ENCODE measurements at places on chromosomes 5 and 9. TPM values are rescaled to one million over a fixed set of nuclear protein-coding genes. Genes with fewer than 3 reads are reported as not detected.
A peak's percentile ranks its signal among the peaks of the same experiment; 100 is the strongest.

DNA sequence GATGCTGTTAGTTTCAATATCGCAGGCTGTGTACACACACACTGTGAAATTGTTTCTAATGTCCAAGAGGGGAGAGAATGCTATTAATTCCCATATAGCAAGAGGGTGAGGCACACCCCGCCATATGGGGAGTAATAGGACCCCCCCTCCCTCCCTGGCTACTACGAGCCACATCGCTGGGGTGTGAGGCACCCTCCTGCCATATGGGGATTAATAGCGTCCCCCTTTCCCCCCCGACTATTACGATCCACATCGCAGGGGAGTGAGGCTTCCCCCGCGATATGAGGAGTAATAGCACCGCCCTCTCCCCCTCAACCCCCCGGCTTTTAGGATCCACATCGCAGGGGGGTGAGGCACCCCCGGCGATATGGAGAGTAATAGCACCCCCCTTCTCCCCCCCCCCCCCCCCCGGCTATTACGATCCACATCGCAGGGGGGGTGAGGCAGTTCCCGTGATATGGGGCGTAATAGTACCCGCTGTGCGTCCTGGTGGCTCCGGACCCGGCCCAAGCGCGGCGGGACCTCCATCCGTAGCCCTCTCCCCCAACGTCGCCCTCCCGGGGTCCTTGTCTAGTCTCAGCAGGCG lies 494 bp upstream of the STK32A start:
- DNase-seq: no peak

- DNase-seq: no peak
Measured at GRCh38 chr5:98911280-98912040, 17.3 kb downstream of the CHD1 start.

The TAF1L gene
- not detected for total RNA-seq

DNA sequence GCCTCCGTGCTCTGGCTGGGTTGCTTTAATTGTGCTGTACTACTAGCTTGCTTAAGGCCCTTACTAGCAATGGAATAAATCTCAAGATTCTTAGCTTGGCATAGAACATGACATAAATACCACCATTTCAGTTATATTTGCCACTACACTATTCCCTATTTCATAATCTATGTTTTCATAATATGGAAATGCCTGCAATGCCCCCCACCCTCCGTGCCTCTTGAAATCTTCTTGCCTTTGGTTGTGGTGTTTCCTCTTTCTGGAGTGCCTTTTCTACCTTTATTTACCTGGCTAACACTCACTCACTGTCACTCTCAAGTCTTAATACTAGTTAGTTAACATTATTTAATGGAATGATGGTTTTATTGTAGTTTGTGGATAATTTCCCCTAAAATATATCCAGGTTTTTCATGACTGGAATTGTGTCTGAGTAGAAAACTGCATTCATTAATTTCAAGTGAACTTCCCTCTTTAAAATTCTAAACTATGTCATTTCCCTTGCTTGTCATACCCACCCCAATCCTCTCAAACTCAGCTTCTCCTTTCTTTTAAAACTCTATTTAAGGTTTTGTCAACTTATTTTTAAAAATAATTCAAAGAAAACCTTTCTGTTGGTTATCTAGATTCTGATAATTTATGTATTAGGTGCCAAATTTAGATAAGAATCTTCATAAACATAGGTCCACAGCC lies 521.7 kb upstream of the DAB2 start:
- DNase-seq: no peak

- no peak for DNase-seq
Measured at GRCh38 chr5:159224471-159224870, 15.1 kb upstream of the RNF145 start.

DNA sequence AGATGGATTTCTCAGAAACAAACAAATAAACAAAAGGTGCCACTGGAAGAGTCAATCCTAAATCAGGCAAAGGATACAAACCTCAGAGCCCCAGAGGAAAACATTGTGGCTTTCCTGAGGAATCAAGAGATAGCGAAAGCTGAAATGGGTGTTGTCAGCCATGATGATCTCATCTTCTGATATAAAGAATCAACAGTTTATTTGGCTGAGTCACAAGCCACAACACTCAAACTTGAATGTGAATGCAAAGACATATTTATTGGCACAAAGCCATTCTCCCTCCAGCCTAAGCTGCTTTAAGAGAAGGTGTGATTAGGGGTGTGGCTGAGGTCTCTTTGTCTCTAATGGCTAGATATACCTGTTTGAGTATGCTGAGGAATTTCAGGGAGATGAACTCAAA lies 73.3 kb upstream of the NREP start:
- peak; percentile 34 for DNase-seq

DNA sequence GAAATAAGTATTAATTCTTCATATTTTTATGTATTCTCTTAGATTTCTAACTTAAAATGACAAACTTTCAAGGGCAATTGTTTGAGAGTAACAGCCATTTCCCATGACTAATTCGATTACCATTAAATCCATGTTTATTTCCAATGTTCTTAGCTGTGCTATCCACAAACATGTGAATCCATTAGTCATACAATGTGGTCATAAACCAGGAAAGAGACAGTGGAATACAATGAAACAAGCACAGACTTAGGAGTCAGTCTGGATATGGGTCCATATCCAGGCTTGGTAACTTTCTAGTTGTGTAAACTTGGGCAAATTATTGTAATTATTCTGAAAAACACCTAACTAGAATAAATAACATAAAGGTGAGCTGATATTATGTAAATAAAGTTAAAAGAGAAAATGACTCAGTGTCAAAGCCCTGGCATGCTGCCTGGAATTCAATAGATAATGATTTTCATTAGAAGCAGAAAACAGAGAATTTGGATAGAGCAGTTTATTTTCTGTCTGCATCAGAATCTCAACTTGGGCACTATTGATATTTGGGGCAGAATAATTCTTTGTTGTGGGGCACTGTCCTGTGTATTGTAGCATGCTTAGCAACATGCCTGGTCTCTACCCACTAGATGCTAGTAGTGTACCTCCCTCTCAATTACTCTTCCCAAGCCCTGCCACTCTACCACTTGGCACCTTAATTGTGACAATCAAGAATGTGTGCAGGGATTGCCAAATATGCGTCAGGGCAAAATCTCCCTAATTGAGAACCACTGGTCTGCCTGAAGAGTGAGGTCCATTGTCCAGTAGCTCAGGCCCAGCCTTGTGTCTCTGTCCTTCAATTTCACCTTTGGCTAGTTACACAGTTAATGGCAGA lies 44.7 kb upstream of the SLC27A6 start:
- DNase-seq: peak; percentile 55

The C5orf15 gene
- 78.0 TPM for total RNA-seq

The NIPAL4 gene
- 22.7 TPM for total RNA-seq

The DELE1 gene
- total RNA-seq: 62.3 TPM

DNA sequence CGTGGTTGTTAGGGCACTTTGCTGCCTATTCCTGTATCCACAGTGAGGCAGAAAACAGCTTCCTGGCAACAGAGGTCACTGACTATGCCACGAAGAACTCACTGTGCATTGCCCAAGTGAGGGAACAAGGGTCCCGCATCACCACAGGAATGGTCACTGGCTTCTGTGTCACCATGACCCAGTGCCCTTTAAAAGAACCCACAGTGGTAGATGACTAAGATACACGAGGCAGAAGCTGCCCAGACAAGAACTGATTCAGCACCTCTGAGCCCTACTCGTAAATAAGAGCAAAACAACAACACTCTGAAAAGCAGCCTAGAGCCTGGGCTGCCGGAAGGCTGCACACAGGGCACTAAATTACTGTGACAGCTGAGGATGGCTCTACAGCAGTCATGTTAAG lies 236.6 kb upstream of the RASEF start:
- DNase-seq: peak; percentile 74

The CDX1 gene
- total RNA-seq: 0.33 TPM

The CD274 gene
- 6.6 TPM for total RNA-seq

- peak; percentile 45 for DNase-seq
Measured at GRCh38 chr5:80565330-80565729, 4.8 kb downstream of the ANKRD34B start.

- DNase-seq: no peak
Measured at GRCh38 chr9:123346026-123346425, 10.0 kb upstream of the CRB2 start.

- DNase-seq: peak; percentile 28
Measured at GRCh38 chr9:37464426-37465248, 613 bp downstream of the ZBTB5 start.

- DNase-seq: no peak
Measured at GRCh38 chr9:110255034-110255462, 1.3 kb downstream of the TXN start.

GRCh38 chr5:168552146-168552545 lies 23.0 kb downstream of the FBLL1 start:
- DNase-seq: no peak

DNA sequence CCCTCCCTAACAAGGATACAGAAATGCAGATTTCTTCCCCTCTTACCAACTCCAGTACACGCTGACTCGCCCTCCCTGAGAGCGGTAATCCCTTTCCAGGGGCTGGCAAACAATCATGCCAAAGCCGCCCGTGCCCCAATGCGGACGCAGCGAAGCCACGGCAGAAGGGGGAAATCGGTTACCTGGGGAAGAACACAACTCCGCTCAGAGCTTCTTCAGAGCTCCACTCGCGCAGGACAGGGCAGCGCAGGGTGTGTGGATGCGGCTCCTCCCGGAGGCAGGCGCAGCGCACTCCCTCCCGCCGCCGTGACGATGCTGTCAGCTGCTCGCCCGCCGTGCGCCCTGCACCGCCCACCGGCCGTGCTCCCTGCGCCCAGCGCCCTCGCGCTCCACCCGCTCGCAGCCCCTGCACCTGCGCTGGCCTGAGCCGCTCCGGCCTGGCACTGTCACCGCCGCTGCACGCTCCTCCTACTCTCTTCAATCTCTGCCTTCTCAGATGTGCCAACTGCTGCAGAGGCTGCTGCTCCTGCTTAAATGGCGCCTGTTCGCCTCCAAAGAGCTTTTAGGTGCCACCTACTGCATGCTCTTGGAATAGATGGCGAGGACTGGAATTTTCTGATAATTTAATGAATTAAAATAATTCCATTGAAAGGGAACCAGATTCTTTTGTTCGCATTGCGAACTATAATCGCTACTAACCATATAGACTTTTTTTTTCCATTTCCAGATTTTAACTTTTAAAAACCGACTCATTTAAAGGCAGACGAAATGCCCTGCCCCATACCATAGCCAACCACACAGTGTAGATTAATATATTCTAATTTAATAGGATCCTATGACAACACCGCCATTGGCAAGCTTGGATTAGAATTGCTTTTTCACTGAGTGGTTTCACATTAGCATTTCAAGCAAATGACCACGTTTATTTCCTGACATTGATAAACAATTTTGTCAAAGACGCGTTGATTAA lies at the start of gene DIRAS2:
DIRAS2 (minus strand) TSS at position 255 of the 970 bp plus-strand sequence. CDS start 28,997 bp downstream, outside the sequence.
- peak; percentile 77 for DNase-seq

GRCh38 chr5:170464280-170465127 lies 39.3 kb upstream of the KCNIP1 start:
- no peak for DNase-seq

- DNase-seq: no peak
Measured at GRCh38 chr5:128538250-128539037, 399 bp upstream of the FBN2 start.

DNA sequence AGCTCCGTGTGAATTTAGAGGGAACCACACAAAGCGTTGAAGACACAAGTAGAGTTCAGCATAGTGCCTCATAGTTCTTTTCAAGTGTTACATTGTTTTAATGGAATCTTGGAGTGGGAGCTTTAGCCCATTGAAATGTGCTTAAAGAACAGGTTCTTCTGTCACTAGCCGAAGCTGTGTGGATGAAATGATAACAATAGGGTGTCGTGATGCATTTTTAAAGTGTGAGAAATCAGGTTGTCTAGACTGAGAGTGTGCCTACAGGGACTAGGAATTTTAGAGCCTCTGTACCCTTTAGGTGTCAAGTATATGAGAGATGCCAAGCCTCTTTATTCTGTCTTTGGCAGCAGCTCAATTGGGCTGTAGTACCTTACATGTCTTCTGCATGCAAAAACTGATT lies 83.0 kb downstream of the NDUFS4 start:
- no peak for DNase-seq

DNA sequence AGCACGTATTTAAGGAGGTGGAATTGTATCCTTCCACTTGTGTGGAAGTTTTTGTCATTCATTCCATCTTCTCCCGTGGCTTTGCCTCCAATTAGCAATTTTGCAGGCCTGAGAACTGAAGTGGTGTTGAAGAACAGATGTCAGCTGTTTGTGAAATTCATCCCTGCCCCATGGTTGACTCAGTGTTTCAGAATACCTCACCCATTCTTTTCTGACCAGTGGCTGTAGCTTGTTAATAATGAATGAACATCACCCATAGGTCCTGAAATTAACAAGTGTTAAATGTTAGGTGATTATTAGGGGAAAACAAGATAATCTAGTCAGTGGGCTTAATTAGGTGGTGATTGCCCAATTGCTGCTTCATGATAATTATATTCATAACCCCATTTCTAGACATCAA lies 11.7 kb downstream of the ZNF462 start:
- no peak for DNase-seq

The FBN2 gene
- 31.9 TPM for total RNA-seq

DNA sequence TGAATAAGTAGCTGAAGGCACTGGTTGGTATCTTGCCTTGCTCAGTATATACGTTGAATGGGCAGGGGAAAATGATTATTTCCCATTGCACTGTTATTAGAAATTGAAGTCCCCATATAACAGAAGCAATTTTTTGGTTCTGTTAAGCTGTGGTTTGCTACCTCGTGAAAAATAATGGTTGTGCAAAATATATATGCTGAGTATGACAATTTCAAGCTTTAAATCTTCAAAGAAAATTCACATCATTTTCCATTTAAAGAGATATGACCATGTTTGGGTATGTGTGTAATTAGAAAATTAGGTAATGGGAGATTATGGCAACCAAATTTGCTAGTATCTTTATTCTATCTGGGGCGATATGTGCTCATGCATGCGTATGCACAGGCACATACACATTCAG lies 139.8 kb downstream of the DMAC1 start:
- DNase-seq: no peak

DNA sequence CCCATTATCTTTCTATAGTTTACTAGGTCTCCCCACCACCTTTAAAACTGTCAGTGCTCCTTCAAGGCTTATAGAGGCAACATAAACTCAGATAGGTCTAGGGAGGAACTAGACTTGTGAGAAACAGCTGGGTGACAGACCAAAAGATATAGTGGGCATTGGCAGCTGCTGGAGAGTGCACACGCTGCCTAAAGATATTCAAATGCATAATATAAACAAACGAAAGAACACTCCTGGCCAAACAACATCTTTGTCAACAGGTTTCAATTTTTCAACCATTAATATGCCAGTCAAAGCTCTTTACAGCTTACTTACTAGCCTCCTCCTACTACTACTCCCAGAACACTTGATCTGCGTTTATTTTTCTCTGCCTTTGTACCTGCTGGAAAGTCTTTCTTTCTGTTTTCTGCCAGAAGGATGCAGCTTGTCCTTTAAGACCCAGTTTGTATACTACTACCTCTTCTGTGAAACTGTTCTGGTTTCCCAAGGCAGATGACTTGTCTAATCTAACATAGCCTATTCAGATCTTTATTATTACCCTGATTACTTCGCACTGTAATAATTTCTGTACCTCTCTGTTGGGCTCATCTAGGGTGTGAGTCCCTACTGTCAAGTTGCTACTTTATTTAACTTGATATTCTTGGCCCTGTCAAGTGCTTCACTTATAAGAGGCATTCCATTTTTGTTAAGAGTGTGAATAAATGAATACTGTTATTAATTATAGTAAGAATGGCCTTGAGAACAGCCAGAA lies 14.3 kb downstream of the KDM3B start:
- DNase-seq: no peak

All from kidney epithelial cell (primary cell).